Activated CD4-positive, alpha-beta memory T cell treated with anti-CD3 and anti-CD28 coated beads, Interleukin-2, amount 10 ng/mL, durations not matched to agents 7 days and 5 days (primary cell): ENCODE measurements at places on chromosomes 5 and 9. TPM values are rescaled to one million over a fixed set of nuclear protein-coding genes. Genes with fewer than 3 reads are reported as not detected.
A peak's percentile ranks its signal among the peaks of the same experiment; 100 is the strongest.

The ECM2 gene
- total RNA-seq = not detected

The ORM2 gene
- not detected for total RNA-seq

GRCh38 chr9:2919347-2919746 lies 75.5 kb upstream of the PUM3 start:
- H3K27me3 ChIP-seq = no peaks in the 10 kb centered on the region
- H3K36me3 ChIP-seq = no peaks in the 10 kb centered on the region
- no peak overlapping the region for H3K4me3 ChIP-seq
- no peak overlapping the region for H3K27ac ChIP-seq
- H3K4me1 ChIP-seq = no peaks in the 10 kb centered on the region

- no peak overlapping the region for H3K4me3 ChIP-seq
- no peaks in the 10 kb centered on the region for H3K27me3 ChIP-seq
- H3K36me3 ChIP-seq = no peaks in the 10 kb centered on the region
- no peaks in the 10 kb centered on the region for H3K4me1 ChIP-seq
- no peak overlapping the region for H3K27ac ChIP-seq
- DNase-seq = no peak
Observed at GRCh38 chr9:30478684-30479083, 1905.8 kb upstream of the ACO1 start.

DNA sequence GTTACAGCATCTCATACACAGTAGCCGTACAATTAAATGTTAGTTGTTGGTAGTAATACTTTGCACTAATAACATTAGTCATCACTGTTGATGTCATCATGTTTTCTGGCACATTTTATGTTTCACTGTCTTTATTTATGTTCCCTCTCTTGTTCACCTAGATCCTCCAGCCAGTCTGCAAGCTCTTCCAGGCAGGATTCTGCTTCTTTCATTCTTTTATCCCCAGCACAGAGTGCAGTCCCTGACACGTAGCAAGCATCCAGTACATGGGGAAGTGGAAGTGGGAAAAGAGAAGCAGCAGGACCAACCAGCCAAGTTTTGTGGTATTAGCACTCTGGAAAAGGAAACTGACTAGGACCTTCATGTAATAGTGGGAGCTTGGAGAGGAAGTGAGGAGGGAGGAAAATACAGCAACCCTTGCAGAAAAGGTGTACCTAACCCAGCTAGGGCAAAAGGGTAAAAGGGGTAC lies 89.7 kb upstream of the SLC44A1 start:
- H3K4me1 ChIP-seq = no peaks in the 10 kb centered on the region
- DNase-seq = no peak
- no peaks in the 10 kb centered on the region for H3K27me3 ChIP-seq
- no peak overlapping the region for H3K27ac ChIP-seq

DNA sequence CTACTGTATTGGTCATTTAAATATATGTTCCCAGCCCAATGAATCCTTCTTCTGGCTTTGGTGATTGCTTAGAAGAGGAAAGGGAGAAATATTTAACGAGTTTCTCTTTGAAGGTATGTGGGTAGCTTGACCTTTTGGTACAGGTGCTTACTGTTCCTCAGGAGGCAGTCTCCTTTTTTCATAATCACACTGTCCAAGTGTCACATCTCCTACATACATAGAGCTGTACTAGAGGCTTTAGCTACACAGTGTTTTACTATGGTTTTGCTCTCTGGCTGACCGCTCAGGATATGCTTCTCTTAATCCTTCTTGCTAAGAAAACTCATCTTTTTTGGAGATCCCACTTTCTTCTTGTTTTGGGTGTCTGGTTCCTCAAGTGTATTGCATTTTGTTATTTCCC lies 6.9 kb downstream of the ERBIN start:
- H3K4me3 ChIP-seq = no peak overlapping the region
- peaks cover 44% of the 10 kb centered on the region for H3K4me1 ChIP-seq
- no peaks in the 10 kb centered on the region for H3K27me3 ChIP-seq
- H3K36me3 ChIP-seq = peaks cover 49% of the 10 kb centered on the region
- DNase-seq = no peak

GRCh38 chr5:98497418-98497817 lies 276.0 kb upstream of the RGMB start:
- peaks cover 2% of the 10 kb centered on the region for H3K36me3 ChIP-seq
- no peak overlapping the region for H3K27ac ChIP-seq
- H3K27me3 ChIP-seq = no peaks in the 10 kb centered on the region
- peaks cover 10% of the 10 kb centered on the region for H3K4me1 ChIP-seq
- DNase-seq = no peak
- H3K4me3 ChIP-seq = no peak overlapping the region

DNA sequence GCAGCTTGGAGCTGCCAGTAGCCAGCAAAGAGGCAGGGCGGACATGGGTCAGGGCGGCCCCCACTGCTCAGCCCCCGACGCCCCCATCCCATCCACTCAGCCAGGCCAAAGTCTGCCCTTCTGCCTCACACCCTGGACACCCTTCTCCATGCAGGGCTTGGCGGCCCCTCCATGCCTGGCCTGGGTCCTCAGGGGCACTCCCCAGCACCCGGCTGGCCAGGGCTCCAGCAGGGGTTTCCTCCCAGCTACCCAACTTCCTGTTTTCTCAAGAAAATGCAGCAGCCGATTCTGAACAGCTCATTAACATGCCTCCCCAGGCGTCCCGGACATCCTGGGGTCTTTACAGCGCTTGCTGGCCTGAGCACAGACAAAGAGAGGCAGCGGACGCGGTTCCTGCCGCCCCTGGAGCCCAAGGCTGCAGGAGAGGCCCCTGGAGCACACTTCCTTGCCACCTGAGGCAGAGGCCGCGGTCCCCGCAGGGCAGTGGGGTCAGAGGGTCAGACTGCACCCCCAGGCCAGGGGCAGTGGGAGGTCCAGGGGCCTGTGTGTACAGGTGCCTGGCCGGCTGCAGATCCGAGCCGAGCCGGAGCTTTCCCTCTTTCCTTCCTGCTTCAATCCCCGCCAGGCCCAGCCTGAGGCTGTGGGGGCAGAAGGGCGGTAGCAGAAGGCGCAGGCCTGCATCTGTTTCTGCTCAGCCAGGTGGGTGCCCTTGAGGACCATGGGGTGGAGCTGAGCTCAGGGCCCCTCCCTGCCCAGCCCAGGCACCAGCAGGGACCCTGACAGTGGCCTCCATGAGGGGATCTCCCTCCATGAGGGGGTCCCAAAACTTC lies 18.7 kb upstream of the NRARP start:
- H3K36me3 ChIP-seq = no peaks in the 10 kb centered on the region
- H3K4me3 ChIP-seq = no peak overlapping the region
- peak overlapping the region; percentile 68 for H3K27ac ChIP-seq
- H3K4me1 ChIP-seq = peaks cover 10% of the 10 kb centered on the region
- H3K27me3 ChIP-seq = peaks cover 3% of the 10 kb centered on the region

GRCh38 chr9:104844710-104845109 lies 80.8 kb downstream of the NIPSNAP3B start:
- peaks cover 7% of the 10 kb centered on the region for H3K27me3 ChIP-seq
- H3K4me1 ChIP-seq = peaks cover 4% of the 10 kb centered on the region
- H3K4me3 ChIP-seq = no peak overlapping the region
